A549 treated with DMSO at 1 μM for 4 hours (cell line): ENCODE measurements at places on chromosomes 11 and 22. TPM values are rescaled to one million over a fixed set of nuclear protein-coding genes. Genes with fewer than 3 reads are reported as not detected.

EHBP1L1 gene
- total RNA-seq = 35.8 to 46.9 TPM (median 39.7 TPM) in 5 replicates

MICALL1 gene
- total RNA-seq = 16.1 to 22.0 TPM (median 18.2 TPM) in 5 replicates

CEP57 gene
- 12.8 to 18.0 TPM (median 16.0 TPM) in 5 replicates for total RNA-seq

GLB1L3 gene
- total RNA-seq = 0.04 TPM in 1 of 5 replicates, not detected in the others

SCO2 gene
- 2.6 to 8.0 TPM (median 5.4 TPM) in 5 replicates for total RNA-seq

GLYAT gene
- not detected in 5 replicates for total RNA-seq

MMP13 gene
- total RNA-seq = 0.05 TPM in 1 of 5 replicates, not detected in the others

MYO18B gene
- total RNA-seq = 0.01 to 0.04 TPM (median 0.02 TPM) in 3 of 5 replicates, not detected in the others

THRSP gene
- total RNA-seq = not detected in 5 replicates

MS4A15 gene
- total RNA-seq = not detected in 5 replicates

MAPK8IP1 gene
- total RNA-seq = 5.6 to 6.9 TPM (median 6.2 TPM) in 5 replicates

C22orf42 gene
- not detected in 5 replicates for total RNA-seq

FOLR1 gene
- total RNA-seq = 0.10 to 0.11 TPM in 2 of 5 replicates, not detected in the others

GAS2L1 gene
- total RNA-seq = 17.5 to 34.0 TPM (median 26.4 TPM) in 5 replicates

HBG2 gene
- total RNA-seq = not detected in 5 replicates

LGR4 gene
- 34.8 to 52.4 TPM (median 48.6 TPM) in 5 replicates for total RNA-seq

NAALADL1 gene
- not detected in 5 replicates for total RNA-seq

RFPL3 gene
- not detected in 5 replicates for total RNA-seq

HBE1 gene
- not detected in 5 replicates for total RNA-seq

ACRV1 gene
- total RNA-seq = not detected in 5 replicates

MIOX gene
- total RNA-seq = 0.09 to 0.14 TPM in 2 of 5 replicates, not detected in the others

TBX10 gene
- not detected in 5 replicates for total RNA-seq

KCNK7 gene
- 0.11 to 2.2 TPM (median 0.31 TPM) in 5 replicates for total RNA-seq

FOLH1 gene
- total RNA-seq = not detected in 5 replicates

APOL2 gene
- 24.6 to 27.1 TPM (median 26.2 TPM) in 5 replicates for total RNA-seq

DTX4 gene
- 4.6 to 5.4 TPM (median 5.3 TPM) in 5 replicates for total RNA-seq

TMA7B gene
- not detected in 5 replicates for total RNA-seq

NF2 gene
- 14.6 to 17.3 TPM (median 16.8 TPM) in 5 replicates for total RNA-seq

SSRP1 gene
- 227 to 261 TPM (median 240 TPM) in 5 replicates for total RNA-seq

SLC22A6 gene
- total RNA-seq = not detected in 5 replicates

HPX gene
- 0.32 to 1.4 TPM (median 0.49 TPM) in 5 replicates for total RNA-seq

OR51B2 gene
- not detected in 5 replicates for total RNA-seq

UBQLN3 gene
- total RNA-seq = not detected in 5 replicates

ZW10 gene
- total RNA-seq = 12.4 to 15.0 TPM (median 14.5 TPM) in 5 replicates

MEI1 gene
- not detected in 5 replicates for total RNA-seq

ACTN3 gene
- total RNA-seq = 0.02 to 0.08 TPM (median 0.05 TPM) in 3 of 5 replicates, not detected in the others

OR51B6 gene
- total RNA-seq = not detected in 5 replicates

ALDH3B2 gene
- total RNA-seq = not detected in 5 replicates

OSBP2 gene
- 10.6 to 15.3 TPM (median 13.9 TPM) in 5 replicates for total RNA-seq

FGF4 gene
- total RNA-seq = not detected in 5 replicates

GRM5 gene
- total RNA-seq = not detected in 5 replicates

MDK gene
- total RNA-seq = 17.4 to 20.2 TPM (median 18.4 TPM) in 5 replicates

NRXN2 gene
- total RNA-seq = 0.13 to 1.1 TPM (median 0.34 TPM) in 5 replicates

TEX54 gene
- total RNA-seq = not detected in 5 replicates

B3GAT1 gene
- total RNA-seq = 0.05 TPM in 1 of 5 replicates, not detected in the others

KCNQ1 gene
- total RNA-seq = 0.22 to 0.31 TPM (median 0.24 TPM) in 5 replicates

OR52A1 gene
- not detected in 5 replicates for total RNA-seq

TBCEL gene
- total RNA-seq = 5.8 to 7.1 TPM (median 6.2 TPM) in 5 replicates

ZNF280B gene
- total RNA-seq = 1.5 to 2.2 TPM (median 1.8 TPM) in 5 replicates

SCARF2 gene
- total RNA-seq = 0.54 to 1.1 TPM (median 0.92 TPM) in 5 replicates

C11orf42 gene
- not detected in 5 replicates for total RNA-seq

TSPAN4 gene
- total RNA-seq = 132 to 188 TPM (median 168 TPM) in 5 replicates

DRD4 gene
- 0.17 to 0.43 TPM (median 0.24 TPM) in 5 replicates for total RNA-seq

MMP7 gene
- 22.9 to 34.4 TPM (median 26.2 TPM) in 5 replicates for total RNA-seq

APOA1 gene
- 0.10 to 0.39 TPM (median 0.12 TPM) in 3 of 5 replicates, not detected in the others for total RNA-seq

HMGXB4 gene
- total RNA-seq = 10.8 to 18.0 TPM (median 13.9 TPM) in 5 replicates
